ENCODE measurements at places on chromosomes 6 and 20. TPM values are rescaled to one million over a fixed set of nuclear protein-coding genes. Genes with fewer than 3 reads are reported as not detected.

UNC5CL gene
- 7.6 TPM for total RNA-seq

PDYN gene
- total RNA-seq, result not detected

PTCHD4 gene
- total RNA-seq, result 2.7 TPM

ATP6V1G2 gene
- 0.60 TPM for total RNA-seq

CCDC28A gene
- total RNA-seq, result 14.4 TPM

MTFR2 gene
- 0.84 TPM for total RNA-seq

- H3K27me3 ChIP-seq, result no peaks in the 10 kb centered on the region
- no peak for DNase-seq
- H3K36me3 ChIP-seq, result no peaks in the 10 kb centered on the region
- H3K4me1 ChIP-seq, result no peaks in the 10 kb centered on the region
- H3K27ac ChIP-seq, result no peak overlapping the region
These were observed 314.1 kb upstream of the SLC35B3 start for GRCh38 chr6:8749465-8749864.

- DNase-seq, result no peak
- no peaks in the 10 kb centered on the region for H3K27me3 ChIP-seq
- no peaks in the 10 kb centered on the region for H3K4me1 ChIP-seq
These were observed 247.8 kb downstream of the CD83 start for GRCh38 chr6:14365393-14365792.

DNA sequence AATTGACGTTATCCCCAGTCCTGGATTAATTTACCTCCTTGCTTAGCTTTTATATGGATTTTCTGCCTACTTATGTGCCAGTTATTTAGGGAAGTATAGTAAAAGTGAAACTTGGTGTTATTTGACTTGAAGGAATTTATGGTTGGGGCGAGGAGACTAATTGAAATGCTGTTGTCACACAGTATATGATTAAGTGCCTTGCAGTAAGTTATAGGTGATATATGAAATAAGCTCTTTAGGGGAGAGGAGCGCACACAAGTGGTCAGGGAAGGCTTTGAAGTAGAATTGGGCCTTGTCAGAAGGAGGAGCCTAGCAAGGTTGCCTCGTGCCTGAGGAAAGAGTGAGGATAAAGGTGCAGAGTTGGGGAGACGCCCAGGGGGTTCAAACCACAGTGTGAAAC is 20.5 kb downstream of the NCOA7 start:
- DNase-seq, result no peak
- no peak overlapping the region for H3K4me3 ChIP-seq
- no peak overlapping the region for H3K27ac ChIP-seq
- H3K27me3 ChIP-seq, result no peaks in the 10 kb centered on the region

DNA sequence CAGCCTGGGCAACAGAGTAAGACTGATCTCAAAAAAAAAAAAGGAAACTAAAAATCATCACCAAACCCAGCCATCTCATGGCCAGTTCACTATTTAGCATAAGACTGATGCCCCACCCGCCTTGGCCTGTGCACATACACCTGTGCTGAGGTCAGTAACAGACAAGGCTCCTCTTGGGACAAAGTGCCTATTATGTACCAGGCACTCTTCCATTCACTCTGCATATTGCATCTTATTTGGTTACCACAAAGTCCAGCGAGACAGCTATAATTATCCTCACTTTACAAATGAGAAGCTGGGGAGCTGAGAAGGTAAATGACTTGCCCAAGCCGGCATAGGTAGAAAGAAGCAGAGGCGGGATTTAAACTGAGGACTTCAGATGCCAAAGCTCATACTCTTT is 3.8 kb downstream of the PTPRT start:
- peaks cover 39% of the 10 kb centered on the region for H3K27me3 ChIP-seq
- H3K4me3 ChIP-seq, result no peak overlapping the region
- H3K27ac ChIP-seq, result no peak overlapping the region
- H3K4me1 ChIP-seq, result no peaks in the 10 kb centered on the region
- DNase-seq, result no peak

GRCh38 chr6:168808232-168808631 is 367.2 kb downstream of the SMOC2 start:
- no peak overlapping the region for H3K4me3 ChIP-seq
- no peaks in the 10 kb centered on the region for H3K4me1 ChIP-seq
- H3K27ac ChIP-seq, result no peak overlapping the region
- DNase-seq, result no peak

GRCh38 chr6:170243791-170244291 is 47.0 kb downstream of the DLL1 start:
- H3K27ac ChIP-seq, result no peak overlapping the region
- no peak for DNase-seq
- H3K36me3 ChIP-seq, result no peaks in the 10 kb centered on the region
- H3K27me3 ChIP-seq, result peaks cover 47% of the 10 kb centered on the region
- no peaks in the 10 kb centered on the region for H3K4me1 ChIP-seq

DNA sequence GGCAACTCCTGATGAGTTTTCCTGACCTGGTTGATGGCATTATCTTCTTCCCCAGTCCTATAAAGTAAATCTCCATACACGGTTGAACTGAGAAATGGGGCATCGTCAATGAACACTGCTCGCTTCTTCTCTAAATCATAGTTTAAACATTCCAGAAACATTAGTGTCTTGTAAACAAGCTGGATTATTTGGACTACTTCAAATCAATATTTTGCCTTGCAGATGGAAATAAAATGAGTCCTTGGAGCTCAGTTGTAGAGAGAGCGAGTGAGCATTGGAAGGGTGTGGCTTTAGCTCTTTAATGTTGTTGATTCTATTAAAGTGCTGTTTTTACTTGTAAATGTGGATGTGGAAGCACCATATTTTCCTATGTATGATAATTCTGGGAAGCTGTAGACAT is 18.4 kb downstream of the C6orf89 start:
- no peaks in the 10 kb centered on the region for H3K4me1 ChIP-seq
- H3K27ac ChIP-seq, result no peak overlapping the region
- peaks cover 6% of the 10 kb centered on the region for H3K36me3 ChIP-seq
- H3K27me3 ChIP-seq, result no peaks in the 10 kb centered on the region
- DNase-seq, result no peak

GRCh38 chr6:40419377-40419776 is 167.8 kb downstream of the LRFN2 start:
- DNase-seq, result no peak
- no peak overlapping the region for H3K27ac ChIP-seq
- no peaks in the 10 kb centered on the region for H3K36me3 ChIP-seq
- no peaks in the 10 kb centered on the region for H3K4me1 ChIP-seq

GRCh38 chr20:51641866-51642265 is 99.3 kb upstream of the NFATC2 start:
- no peaks in the 10 kb centered on the region for H3K4me1 ChIP-seq
- H3K36me3 ChIP-seq, result no peaks in the 10 kb centered on the region
- no peak for DNase-seq
- H3K27me3 ChIP-seq, result no peaks in the 10 kb centered on the region
- H3K27ac ChIP-seq, result no peak overlapping the region

All from tibial nerve (tissue), 4 donors.